ENCODE measurements at places on chromosomes 1 and 21. TPM values are rescaled to one million over a fixed set of nuclear protein-coding genes. Genes with fewer than 3 reads are reported as not detected.
A peak's percentile ranks its signal among the peaks of the same experiment; 100 is the strongest.

The MCOLN3 gene
- polyA plus RNA-seq = 2.0 TPM

DNA sequence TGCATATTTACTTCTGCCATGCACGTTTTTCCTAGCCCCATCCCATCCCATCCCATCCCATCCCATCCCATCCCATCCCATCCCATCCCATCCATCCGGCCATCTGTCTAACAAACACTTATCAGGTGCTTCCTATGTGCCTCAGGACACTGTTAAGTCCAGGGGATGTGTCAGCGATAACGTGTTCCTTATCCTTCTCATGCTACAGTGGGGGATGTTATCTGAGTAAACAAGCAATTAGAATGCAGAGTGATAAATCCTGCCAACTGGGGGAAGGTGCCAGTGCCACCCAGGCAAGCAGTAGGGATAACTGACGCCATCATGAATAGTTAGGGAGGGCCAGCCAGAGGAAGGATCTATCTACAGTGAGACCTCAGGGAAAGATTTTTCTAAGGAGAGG lies 304.2 kb downstream of the CAMTA1 start:
- DNase-seq = no peak

- no peak for DNase-seq
Observed at GRCh38 chr1:201119206-201120197, 7.3 kb upstream of the CACNA1S start.

The CCDC181 gene
- polyA plus RNA-seq = 5.9 TPM

The LCE1B gene
- not detected for polyA plus RNA-seq

DNA sequence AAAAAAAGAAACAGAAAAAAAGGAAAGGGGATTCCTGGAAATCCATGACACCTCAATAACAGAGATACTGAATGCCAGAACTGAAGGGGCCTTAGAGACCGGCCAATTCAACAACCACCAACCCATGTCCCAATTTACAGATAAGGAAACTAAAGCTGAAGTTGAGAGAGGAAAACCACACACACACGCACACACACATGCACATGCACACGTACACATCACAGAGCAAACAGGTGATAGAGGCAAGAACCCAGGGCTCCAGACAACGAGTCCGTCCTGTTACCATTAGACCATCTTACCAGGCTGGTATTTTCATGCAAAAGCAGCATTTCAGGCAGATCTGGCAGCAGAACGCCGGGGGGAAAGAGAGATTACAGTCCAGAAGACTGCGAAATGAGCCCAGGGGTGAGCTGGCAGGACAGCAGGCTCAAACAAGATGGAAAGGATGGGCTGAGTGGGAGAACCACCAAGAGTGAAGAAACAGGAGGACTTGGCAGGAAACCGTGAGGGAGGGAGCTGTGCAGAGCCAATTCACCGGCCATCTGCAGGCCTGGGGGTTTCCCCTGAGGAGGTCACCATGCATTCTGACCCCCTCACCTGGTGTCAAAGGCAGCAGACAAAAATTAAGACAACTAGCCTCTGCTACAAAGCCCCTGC lies 43.5 kb downstream of the PAFAH2 start:
- DNase-seq = no peak

GRCh38 chr1:224679606-224680005 lies 63.5 kb downstream of the CNIH3 start:
- DNase-seq = no peak

- DNase-seq = no peak
Observed at GRCh38 chr21:35336534-35336933, 287.4 kb upstream of the RUNX1 start.

DNA sequence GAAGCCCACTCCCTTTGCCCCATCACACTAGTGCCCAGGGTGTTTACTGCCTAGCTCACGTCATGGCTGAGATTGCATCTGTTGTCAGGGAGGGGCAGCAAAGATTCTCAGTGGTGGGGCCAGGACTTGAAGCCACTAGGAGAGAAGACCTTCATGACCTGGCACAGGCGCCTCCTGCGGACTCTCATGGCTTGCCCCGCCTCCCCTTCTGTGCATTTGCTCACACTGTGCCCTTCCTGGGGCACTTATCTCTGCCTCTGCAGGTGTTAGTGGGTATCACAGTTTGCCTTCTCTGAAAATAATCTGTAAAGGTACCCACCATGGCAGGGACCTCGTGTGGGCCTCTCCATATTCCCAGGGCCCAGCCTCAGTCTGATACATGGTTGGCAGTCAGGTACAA lies 20.1 kb downstream of the PTPRU start:
- DNase-seq = no peak

The KHDRBS1 gene
- 216 TPM for polyA plus RNA-seq

The LEMD1 gene
- 4.2 TPM for polyA plus RNA-seq

The KCNE1 gene
- polyA plus RNA-seq = 2.2 TPM

DNA sequence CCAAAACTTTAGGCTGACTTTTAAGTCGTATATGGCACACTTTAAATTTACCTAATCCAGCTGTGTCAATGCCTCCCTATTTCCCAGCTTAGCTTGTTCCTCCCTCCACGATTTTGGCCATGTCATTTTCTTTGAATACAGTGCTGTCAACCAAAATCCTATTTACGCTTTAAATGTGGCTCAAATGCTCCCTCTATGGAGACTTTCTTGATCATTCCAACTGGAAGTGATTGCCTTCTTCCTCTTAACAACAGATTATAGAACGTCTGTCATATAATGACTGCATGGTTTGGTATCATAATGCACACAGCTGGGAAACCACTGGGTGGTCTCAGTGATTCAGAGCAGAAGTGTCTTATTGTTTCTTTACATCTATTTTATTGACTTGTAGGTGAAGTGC lies 18.9 kb upstream of the BATF3 start:
- DNase-seq = peak; percentile 10

The AGMAT gene
- 0.44 TPM for polyA plus RNA-seq

The TPRG1L gene
- 33.4 TPM for polyA plus RNA-seq

GRCh38 chr1:30525971-30526651 lies 197.3 kb downstream of the MATN1 start:
- no peak for DNase-seq

The ERG gene
- polyA plus RNA-seq = 37.4 TPM

DNA sequence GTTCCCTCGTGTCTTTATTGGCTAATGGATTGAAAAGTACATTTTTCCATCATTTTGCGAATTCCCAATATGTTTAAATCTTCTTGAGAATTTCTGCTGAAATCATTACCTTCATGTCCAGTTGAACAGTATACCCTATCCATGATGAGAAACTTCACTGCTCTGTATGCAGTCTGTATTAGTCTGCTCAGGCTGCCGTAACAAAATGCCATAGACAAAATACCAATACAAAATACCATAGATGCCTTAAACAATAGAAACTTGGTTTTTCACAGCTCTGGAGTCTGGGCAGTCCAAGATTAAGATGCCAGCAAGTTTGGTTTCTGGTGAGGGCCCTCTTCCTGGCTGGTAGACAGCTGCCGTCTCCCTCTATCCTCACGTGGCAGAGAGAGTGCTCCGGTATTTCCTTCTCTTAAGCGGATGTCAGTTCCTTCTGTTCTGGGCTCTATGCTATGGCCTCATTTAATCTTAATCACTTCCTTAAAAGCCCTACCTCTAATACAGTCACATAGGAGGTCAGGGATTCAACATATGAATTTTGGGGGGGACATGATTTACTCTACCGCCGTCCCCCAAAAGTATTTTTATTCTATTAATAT lies 27.0 kb downstream of the CXADR start:
- no peak for DNase-seq

The PFKFB2 gene
- polyA plus RNA-seq = 16.3 TPM

DNA sequence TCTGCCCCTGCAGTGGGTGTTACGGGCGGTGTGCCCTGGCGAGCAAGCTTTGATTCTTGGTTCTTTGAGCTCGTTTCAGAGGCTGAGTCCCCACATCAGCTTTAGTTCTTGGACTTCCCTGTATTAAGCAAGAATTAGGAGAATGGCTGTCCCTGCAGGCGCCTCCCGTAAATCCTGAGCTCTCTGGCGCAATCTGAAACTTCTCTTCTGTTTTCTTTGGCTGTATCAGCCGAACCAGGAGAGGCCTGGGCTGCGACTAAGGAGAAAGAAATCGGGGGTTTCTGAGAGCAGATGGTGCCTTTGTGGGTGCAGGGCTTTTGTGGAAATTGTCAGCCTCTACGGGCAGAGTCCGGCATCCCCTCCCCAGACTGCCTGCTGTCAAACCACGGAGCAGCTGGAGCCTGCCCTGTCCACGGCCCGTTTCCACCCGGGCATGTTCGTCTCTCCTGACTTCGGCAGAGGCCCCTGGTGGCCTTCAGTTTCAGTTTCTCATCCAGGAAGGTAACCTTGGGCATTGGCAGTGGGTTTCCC lies 17.9 kb downstream of the CSTB start:
- no peak for DNase-seq

DNA sequence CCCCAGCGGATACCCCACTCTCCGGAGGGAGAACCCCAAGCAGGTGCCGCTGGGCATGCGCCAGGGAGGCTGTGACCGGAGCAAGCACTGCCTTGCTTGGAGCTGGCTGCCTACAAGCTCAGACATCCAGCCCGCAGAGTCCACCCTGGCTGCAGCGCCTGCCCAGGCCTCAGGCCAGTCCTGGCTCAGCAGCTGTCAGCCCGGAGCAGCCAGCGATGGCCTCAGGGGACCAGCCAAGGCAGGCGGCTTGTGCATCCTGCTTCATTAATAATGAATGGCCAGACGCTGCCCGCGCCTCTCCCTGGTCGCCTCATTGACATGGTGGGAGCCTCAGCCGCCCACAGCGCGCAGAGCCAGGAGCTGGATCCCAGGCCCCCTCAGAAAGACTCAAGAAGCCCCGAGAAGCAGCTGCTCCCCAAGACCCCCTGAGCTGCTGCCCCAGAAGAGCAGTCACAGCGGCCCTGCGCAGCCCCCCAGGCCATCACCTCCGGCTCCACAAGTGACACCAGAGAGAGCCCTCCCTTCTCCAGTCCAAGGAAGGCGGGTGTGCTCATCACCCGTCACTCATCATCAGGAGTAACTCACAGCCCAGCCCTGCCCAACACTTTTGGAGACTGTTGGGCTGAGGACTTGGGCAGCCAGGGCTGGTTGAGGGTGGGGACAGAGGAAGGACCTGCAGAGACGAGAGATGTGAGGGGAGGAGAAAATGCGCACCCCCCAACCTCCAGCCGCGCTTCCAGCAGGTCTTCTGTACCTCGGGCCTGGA lies 19.6 kb downstream of the KCNAB2 start:
- no peak for DNase-seq

The GIPC2 gene
- polyA plus RNA-seq = 0.67 TPM

DNA sequence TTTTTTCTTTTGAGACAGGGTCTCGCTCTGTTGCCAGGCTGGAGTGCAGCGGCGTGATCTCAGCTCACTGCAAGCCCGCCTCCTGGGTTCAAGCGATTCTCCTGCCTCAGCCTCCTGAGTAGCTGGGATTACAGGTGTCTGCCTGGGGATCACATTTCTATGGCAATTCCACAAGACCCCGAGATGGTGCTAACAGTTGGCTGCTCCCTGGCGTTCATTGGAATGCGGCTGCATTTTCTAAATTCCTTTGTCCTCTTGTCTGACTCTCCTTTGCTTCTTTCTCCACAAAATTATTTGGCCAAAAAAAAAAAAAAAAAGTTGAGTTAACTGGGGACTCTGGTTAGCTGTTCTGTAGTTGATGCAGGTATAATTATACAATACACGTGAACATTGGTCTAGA lies 176.4 kb downstream of the ETS2 start:
- DNase-seq = no peak

The C1orf105 gene
- 0.39 TPM for polyA plus RNA-seq

DNA sequence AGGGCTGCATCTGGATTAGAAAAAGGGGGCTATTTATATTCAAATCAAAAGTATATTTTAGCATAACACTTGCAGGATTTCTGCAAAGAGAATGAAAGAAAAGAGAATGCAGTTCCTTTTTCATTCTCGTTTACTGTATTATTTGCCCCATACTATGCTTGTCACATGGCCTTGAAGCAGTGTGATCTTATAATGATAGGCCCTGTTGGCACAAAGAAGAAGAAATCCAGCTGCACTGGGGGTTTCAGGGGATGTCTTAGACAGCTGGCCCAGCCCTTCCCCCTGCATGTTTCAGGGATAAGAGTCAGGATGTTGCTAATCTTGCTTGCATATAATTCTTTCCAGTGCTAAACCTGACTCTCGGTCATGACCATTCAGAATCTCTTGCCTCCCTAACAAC lies 369.5 kb downstream of the SEC16B start:
- no peak for DNase-seq

Measured in right lung (tissue), 10 donors.